ENCODE measurements at places on chromosomes 6 and 20. TPM values are rescaled to one million over a fixed set of nuclear protein-coding genes. Genes with fewer than 3 reads are reported as not detected.

The PSMG4 gene
- 36.4 TPM for total RNA-seq

GRCh38 chr6:37459981-37460800, 27.2 kb downstream of the CMTR1 start:
- no peak overlapping the region for H3K4me3 ChIP-seq
- H3K27ac ChIP-seq: no peak overlapping the region
- no peaks in the 10 kb centered on the region for H3K27me3 ChIP-seq
- no peak for DNase-seq

DNA sequence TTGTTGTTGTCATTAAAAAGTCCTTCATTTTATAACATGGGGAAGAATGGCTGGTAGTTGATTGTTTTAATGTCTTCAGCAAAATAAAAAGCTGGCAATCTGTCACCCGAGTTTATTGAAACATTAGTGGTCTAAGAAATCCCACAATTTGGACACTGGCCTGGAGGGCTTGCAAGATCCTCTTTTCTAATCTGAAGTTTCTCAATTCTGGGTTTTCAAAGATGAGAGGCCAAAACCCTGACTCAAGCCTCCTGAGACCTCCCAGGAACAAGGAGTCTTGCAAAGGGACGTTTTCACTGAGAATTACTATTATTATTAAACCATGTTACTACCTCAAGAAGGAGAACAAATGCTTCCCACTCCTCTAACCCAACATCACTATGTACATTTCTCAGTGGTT, 19.5 kb downstream of the MAP1LC3A start:
- no peaks in the 10 kb centered on the region for H3K27me3 ChIP-seq
- no peak overlapping the region for H3K27ac ChIP-seq
- no peak for DNase-seq
- peaks cover 11% of the 10 kb centered on the region for H3K36me3 ChIP-seq
- H3K4me1 ChIP-seq: peaks cover 11% of the 10 kb centered on the region

The CNBD2 gene
- total RNA-seq: 3.8 TPM

The C6orf141 gene
- 0.33 TPM for total RNA-seq

GRCh38 chr20:60310560-60311349, 352.5 kb downstream of the CDH26 start:
- H3K27ac ChIP-seq: no peak overlapping the region
- DNase-seq: no peak
- H3K4me1 ChIP-seq: no peaks in the 10 kb centered on the region
- no peaks in the 10 kb centered on the region for H3K27me3 ChIP-seq
- no peaks in the 10 kb centered on the region for H3K36me3 ChIP-seq
- H3K4me3 ChIP-seq: no peak overlapping the region

DNA sequence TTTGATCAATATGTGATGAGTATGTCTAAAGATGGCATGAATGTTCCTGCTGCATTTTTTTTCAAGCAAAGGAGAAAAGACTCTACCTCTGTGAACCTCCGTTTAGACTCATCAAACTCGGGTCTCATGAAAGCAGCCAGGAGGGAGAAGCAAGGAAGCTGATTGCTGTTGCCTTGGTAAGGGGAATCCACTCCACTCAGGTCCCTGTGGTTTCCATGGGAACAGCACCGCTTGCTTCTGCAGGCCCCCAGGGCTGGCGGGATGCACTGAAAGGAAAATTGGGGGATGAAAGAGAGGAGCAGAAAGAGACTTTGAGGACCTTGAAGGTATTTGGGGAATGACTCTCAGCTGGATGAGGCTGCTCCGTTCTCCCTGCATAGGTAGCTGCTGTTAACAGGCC, 249.6 kb upstream of the RIN2 start:
- H3K27ac ChIP-seq: no peak overlapping the region
- H3K27me3 ChIP-seq: no peaks in the 10 kb centered on the region

DNA sequence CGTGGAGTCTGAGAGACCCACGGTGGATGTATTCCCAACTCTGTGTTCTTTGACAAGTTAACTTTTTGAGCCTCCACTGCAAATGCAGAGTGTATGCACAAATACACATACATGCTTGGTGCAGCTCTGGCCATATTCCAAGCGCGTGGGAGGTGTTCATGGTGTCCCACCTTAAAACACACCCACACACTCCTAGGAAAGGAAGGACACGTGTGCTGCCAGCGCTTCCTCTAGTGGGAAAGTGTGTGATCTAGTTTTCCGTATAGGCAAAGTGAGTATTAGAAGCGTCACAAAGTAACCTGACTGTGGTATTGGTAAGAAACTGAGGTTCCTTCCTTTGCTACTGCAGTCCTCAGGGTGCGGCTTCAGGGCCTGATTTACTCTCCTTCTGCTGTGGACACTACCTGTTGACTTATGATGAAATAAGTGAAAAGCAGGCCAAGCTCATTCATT, 36.0 kb upstream of the MPC1 start:
- DNase-seq: peak; percentile 32
- peak overlapping the region; percentile 84 for H3K27ac ChIP-seq

GRCh38 chr20:36975099-36975818, 23.8 kb upstream of the SAMHD1 start:
- peak overlapping the region; percentile 63 for H3K27ac ChIP-seq
- peaks cover 10% of the 10 kb centered on the region for H3K36me3 ChIP-seq
- peak overlapping the region; percentile 43 for H3K4me3 ChIP-seq
- peak; percentile 50 for DNase-seq

The LAMA5 gene
- total RNA-seq: 0.38 TPM

The GATA5 gene
- total RNA-seq: not detected

The PTPRT gene
- total RNA-seq: not detected

The SIM1 gene
- not detected for total RNA-seq

The SLC44A4 gene
- 0.30 TPM for total RNA-seq

The CDK5RAP1 gene
- 42.3 TPM for total RNA-seq

The OPN5 gene
- total RNA-seq: not detected

The NTSR1 gene
- total RNA-seq: not detected

DNA sequence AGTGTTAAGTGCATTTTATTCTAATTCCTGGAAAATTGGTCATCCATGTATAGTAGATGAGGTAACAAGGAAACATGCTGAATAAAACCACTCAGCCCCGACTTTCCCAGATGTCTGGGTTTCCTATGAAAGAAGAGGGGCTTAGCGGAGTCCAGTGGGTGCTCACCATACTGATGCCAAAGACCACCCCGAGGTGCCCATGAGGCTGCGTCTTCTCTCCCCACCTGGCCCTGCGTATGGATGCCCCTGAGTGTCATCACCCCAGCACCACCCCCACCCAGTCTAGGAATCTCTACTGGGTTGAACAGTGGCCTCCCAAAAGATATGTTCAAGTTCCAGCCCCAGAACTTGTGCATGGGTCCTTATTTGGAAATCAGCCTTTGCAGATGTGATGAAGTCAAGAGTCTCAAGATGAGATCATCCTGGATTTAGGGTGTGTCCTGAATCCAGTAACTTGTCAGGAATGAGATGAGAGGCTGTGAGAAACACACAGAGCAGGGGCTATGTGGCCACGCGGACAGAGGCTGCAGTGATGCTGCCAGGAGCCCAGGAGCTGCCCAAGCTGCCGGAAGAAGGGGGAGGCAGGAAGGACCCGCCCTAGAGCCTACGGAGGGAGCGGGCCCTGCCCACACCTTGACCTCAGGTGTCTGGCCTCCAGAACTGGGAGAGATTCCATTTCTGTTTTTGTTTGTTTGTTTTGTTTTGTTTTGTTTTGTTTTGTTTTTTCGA, 124.6 kb upstream of the CDH4 start:
- DNase-seq: no peak
- peaks cover 5% of the 10 kb centered on the region for H3K27me3 ChIP-seq
- no peaks in the 10 kb centered on the region for H3K36me3 ChIP-seq
- H3K4me1 ChIP-seq: no peaks in the 10 kb centered on the region
- no peak overlapping the region for H3K4me3 ChIP-seq

GRCh38 chr6:142893088-142893487, 51.9 kb downstream of the HIVEP2 start:
- H3K27ac ChIP-seq: no peak overlapping the region
- H3K4me3 ChIP-seq: no peak overlapping the region
- H3K27me3 ChIP-seq: no peaks in the 10 kb centered on the region
- peaks cover 41% of the 10 kb centered on the region for H3K36me3 ChIP-seq
- no peak for DNase-seq

DNA sequence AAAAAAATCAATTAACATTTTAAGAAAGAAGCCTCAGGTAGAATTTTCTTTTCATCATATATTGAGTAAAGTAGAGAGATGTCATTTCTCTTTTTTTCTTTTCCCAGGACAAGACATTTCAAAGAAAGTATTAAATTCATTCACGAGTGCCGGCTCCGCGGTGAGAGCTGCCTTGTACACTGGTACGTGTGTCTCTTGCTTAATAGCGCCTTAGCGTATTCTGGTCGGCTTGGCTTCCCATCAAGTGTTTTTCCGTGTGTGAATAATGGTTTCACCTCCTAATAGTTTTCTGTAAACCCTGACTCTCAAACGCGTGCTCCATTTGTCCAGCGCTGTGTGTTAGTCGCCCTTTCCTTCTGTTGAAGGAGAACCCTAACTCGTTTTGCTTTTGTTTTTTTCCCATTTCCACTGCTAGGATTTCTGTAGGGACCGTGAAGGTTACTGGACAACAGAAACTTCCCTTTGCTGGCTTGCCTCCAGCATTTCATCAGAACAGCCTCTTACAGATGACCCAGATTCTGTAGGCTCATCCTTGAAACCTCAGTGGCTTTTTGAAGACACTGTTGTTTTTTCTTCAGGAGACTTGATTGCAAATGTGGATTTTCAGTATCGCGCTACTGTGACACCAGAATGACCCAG, 45.7 kb upstream of the IRF4 start:
- H3K27me3 ChIP-seq: no peaks in the 10 kb centered on the region
- H3K27ac ChIP-seq: no peak overlapping the region
- DNase-seq: no peak
- peaks cover 9% of the 10 kb centered on the region for H3K36me3 ChIP-seq
- H3K4me3 ChIP-seq: no peak overlapping the region

The CPNE1 gene
- 304 TPM for total RNA-seq

GRCh38 chr6:84269947-84270733, 42.7 kb upstream of the CEP162 start:
- no peaks in the 10 kb centered on the region for H3K4me1 ChIP-seq
- H3K36me3 ChIP-seq: no peaks in the 10 kb centered on the region
- H3K27ac ChIP-seq: no peak overlapping the region
- H3K27me3 ChIP-seq: no peaks in the 10 kb centered on the region
- no peak for DNase-seq
- H3K4me3 ChIP-seq: no peak overlapping the region

DNA sequence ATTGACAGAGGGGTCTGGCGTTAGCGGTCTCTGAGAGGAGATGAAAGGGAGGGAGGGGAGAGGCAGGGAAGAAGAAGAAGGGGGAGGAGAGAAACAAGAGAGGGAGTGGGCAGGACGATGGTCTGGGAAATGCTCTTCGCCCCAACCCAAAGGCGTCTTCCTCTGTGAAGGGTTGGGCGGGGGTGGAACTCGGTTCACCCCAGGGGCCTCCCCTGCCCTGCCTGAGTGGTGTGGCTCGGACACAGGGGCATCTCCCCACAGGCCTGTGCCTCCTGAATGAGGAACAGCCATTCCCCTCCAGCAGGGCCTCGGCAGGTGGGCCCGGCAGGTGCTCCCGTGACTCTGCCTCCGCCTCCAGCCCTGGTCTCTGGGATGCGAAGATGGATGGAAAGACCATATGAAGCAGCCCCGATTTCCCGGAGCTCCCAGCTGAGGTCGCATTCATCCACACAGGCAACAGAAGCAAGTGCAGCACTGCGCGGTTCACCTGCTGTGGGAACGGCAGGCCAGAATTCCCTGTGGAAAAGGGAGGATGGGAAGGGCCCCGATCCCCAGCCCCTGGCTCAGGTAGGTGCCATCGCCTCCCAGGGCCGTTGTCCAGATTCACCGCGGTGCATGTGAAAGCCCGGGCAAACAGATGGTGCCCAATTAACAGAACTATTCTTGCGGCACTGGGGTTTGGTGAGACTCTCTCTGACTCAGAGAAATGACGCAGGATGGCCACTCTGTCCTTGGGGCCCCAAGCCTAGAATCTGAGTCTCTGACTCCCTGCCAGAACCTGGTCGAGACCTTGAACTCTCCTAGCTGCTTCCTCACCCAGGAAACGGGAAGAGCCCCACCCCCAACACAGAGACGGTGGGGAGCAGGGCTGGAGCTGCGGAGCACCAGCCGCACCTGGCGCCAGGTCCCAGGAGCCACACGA, 29.4 kb upstream of the RPS6KA2 start:
- H3K27me3 ChIP-seq: peaks cover 8% of the 10 kb centered on the region
- H3K4me3 ChIP-seq: peak overlapping the region; percentile 68
- peaks cover 9% of the 10 kb centered on the region for H3K4me1 ChIP-seq
- H3K36me3 ChIP-seq: no peaks in the 10 kb centered on the region

The LY6G6F gene
- not detected for total RNA-seq

DNA sequence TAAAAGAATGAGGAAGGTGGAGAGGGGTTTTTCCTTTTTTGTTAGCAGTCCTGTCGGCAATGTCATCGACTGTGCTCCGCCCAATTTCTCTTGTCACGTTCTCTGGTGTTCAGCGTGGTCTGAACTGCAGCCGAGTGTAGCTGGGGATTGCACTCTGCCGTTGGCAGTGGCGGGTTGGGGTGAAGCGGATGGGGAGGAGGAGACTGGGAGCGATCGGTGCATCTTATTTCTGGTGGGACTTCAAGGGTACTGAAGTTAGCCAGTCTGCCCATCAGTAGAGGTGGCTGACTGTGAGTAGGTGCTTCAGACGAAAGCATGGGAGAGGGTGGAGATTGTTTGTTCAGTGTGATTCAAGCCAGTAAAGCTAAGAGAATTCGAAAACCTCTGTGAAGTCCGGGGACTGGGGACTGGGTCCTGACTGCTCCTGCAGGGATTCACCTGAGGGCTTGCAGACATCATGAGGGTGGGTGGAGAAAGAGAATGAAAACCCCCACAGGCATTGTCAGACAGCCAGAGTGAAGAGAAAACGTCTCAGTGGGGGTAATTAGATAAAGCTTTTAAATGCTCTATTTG, 5.1 kb downstream of the RREB1 start:
- peaks cover 18% of the 10 kb centered on the region for H3K36me3 ChIP-seq
- DNase-seq: peak; percentile 57
- H3K27ac ChIP-seq: peak overlapping the region; percentile 76
- peak overlapping the region; percentile 78 for H3K4me3 ChIP-seq
- no peaks in the 10 kb centered on the region for H3K27me3 ChIP-seq
- H3K4me1 ChIP-seq: peaks cover 78% of the 10 kb centered on the region

DNA sequence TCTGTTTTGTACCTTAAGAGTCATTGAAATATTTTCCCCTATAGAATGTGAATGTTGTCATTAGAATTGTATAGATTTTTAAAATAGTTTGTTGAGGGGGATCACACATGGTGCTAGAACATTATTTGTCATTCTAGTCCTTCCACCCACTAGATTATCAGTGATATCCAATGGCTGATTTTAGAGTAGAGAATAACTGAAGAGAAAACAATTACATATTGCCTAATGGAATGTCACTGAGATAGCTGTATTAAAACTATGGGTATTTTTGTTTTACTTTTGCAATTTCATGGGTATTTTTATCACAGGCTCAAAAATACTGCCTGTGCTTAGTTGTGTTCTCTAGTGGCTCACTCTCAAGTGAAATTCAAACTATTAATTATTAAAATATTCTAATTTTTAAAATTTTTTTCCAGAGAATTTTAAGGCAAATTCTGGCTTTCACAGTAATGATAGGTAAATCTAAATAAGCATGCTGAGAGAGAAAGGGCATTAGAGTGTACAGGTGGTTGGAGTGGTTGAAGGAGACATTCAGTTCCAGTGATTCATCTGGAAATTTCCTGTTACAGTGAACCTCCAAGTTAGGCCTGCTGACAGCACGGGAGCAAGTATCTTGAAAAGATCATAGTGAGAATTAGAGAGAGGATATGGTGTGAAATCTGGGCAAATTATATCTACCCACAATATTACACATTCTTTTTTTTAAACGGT, 399.6 kb downstream of the NKAIN2 start:
- no peaks in the 10 kb centered on the region for H3K36me3 ChIP-seq
- DNase-seq: no peak
- no peak overlapping the region for H3K4me3 ChIP-seq
- H3K27ac ChIP-seq: no peak overlapping the region
- no peaks in the 10 kb centered on the region for H3K27me3 ChIP-seq

Measured in activated naive CD8-positive, alpha-beta T cell treated with anti-CD3 and anti-CD28 coated beads for 36 hours (primary cell).